NCI-H2081 treated with DMSO at 0.1 percent for 48 hours (cell line): ENCODE measurements at places on chromosomes 12 and 14.

GRCh38 chr14:19920021-19920657 is at the start of gene OR4K5:
TSS of gene OR4K5 (plus strand) at chr14:19920607. CDS start at chr14:19920607, 0 bp downstream.
- DNase-seq: no peak

DNA sequence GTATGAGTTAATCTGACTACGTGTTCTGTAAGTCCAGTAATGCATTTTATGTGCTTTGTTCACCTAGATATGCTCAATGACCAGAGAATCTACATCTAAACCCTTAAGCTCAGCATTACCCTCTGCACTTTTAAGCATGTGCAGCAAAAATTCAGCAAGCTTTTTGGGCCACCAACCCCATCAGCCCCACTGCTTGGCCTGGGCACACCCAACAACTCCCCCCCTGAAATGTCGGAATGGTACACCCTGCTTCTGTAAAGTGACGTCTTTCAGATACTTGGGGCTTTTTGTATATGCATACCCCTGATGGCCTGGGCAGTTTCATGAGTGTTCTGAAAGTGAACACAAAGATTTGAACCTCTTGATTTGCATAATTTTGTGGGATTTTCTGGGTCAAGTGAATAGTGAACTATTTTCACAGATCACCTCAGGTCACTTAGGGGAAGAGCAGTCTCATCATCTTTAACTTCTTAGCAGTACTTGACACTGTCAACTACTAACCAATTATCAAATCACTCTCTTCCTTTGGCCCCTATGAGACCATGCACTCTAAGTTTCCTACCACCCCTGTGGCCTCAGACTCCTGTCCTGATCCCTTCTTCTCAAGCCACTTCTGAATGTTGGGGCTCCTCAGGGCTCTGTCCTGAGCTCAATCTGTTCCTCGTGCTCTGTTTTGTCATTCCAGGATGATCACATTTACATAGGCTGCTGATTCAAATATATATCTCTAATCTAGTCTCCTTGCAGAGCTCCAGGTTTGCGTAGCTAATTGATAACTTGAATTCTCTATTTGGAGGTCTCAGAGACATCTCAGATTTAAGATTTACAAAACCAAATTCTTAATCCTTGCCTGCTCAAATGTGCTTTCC is 36.3 kb upstream of the PPM1A start:
- DNase-seq: no peak

DNA sequence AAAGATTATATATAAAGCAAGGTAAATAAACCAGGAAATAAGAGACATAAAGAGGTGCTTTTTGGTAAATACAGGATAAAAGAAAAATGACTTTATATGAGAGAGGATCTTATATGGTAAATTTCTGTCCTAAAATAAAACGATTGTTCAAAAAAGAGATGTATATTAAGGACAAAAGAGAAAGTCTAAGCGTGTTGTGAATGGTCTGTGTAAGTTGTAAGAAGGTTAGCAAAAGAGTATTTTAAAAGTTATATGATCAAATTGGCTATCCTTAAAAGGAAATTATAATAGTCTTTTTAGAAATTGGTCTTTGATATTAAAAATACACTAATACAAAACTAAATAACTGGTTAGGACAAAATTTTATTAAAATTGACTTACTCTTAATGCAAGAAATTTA is 14.1 kb upstream of the ACSM4 start:
- no peak for DNase-seq

- DNase-seq: no peak
Observed at GRCh38 chr12:6700646-6701051, at the start of gene PIANP. TSS of gene PIANP (minus strand) at chr12:6700815. CDS start at chr12:6698061, 2,754 bp downstream.

GRCh38 chr12:29551812-29552211 is 54.3 kb upstream of the OVCH1 start:
- DNase-seq: no peak

- no peak for DNase-seq
Observed at GRCh38 chr14:100738704-100739131, 12.0 kb downstream of the DLK1 start.

DNA sequence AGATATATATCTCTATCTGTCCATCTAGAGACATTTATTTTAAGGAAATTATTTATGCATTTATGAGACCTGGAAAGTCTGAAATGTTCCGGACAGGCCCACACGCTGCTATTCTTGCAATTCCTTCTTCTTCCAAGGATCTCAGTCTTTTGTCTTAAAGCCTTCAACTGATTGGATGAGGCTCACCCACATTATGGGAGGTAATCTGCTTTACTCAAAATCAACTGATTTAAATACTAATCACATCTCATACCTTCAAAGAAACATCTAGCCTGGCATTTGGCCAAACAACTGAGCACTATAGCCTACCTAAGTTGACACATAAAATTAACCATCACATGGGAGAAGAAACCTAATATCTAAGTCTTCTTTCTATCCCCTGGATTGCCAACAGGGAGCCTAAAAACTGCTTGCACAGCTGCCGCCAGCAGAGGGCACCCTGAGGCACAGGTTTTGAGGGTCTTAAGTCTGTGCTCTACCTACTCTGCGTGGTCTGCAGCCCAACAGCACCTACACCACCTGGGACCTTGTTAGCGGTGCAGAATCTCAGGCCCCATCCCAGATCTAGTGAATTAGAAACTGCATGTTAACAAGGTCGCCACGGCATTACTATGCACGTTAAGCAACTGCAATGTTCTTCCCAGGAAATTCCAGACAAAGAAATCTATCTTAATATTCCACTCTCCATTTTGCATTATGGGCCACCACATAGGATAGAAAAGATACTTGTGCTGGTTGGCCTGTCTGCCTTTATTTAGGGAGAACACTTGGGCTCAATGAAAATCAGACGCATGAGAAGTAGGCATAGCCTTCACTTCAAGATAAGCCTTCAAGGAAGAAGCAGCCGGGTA is 249.7 kb downstream of the FOXG1 start:
- no peak for DNase-seq

- no peak for DNase-seq
Observed at GRCh38 chr12:132393991-132394949, 64.9 kb upstream of the GALNT9 start.

DNA sequence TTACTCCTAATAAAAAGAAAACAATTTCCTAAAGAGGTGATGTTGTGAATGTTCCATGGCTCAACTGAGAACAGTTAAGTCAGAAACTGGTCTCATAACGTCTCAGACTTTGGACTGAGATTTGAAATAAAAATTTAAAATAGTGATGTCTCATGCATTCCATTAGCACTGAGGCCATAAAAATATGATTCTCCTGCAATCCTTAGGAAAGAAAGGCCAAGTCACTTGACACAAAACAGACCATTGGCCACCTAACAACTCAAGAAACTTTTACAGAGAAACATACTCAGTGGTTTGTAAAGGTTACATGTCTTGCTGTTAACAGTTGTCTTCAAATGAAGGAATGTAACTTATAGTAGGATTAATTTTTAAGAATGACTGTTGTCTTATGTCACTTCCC is 58.1 kb downstream of the STAB2 start:
- no peak for DNase-seq

- DNase-seq: no peak
Observed at GRCh38 chr14:69042787-69043444, 63.8 kb upstream of the ACTN1 start.
